ENCODE measurements at places on chromosomes 16 and 17. TPM values are rescaled to one million over a fixed set of nuclear protein-coding genes. Genes with fewer than 3 reads are reported as not detected.

The CCDC40 gene
- polyA plus RNA-seq = not detected

The CD7 gene
- not detected for polyA plus RNA-seq

The CDRT15 gene
- 0.29 TPM for polyA plus RNA-seq

The TBC1D3L gene
- polyA plus RNA-seq = 3.2 TPM

The BCO1 gene
- polyA plus RNA-seq = not detected

The ELMO3 gene
- polyA plus RNA-seq = 0.68 TPM

The GINS3 gene
- 12.8 TPM for polyA plus RNA-seq

The PPY gene
- polyA plus RNA-seq = not detected

The TUBG2 gene
- polyA plus RNA-seq = 10.1 TPM

The TBC1D26 gene
- not detected for polyA plus RNA-seq

The GSE1 gene
- 17.3 TPM for polyA plus RNA-seq

The CDR2 gene
- 14.1 TPM for polyA plus RNA-seq

The ZSCAN10 gene
- polyA plus RNA-seq = not detected

The SNF8 gene
- polyA plus RNA-seq = 201 TPM

The PRAC1 gene
- not detected for polyA plus RNA-seq

The TNFRSF13B gene
- 122 TPM for polyA plus RNA-seq

The CPNE7 gene
- 19.7 TPM for polyA plus RNA-seq

The KRTAP4-3 gene
- polyA plus RNA-seq = not detected

The ADORA2B gene
- 0.42 TPM for polyA plus RNA-seq

The SLC12A3 gene
- polyA plus RNA-seq = 2.8 TPM

The CASKIN1 gene
- polyA plus RNA-seq = not detected

The ARHGAP23 gene
- 0.75 TPM for polyA plus RNA-seq

The YPEL3 gene
- polyA plus RNA-seq = 13.6 TPM

The ARL6IP1 gene
- polyA plus RNA-seq = 277 TPM

The RGS11 gene
- polyA plus RNA-seq = not detected

The GLYR1 gene
- 68.9 TPM for polyA plus RNA-seq

The ITGAX gene
- 2.0 TPM for polyA plus RNA-seq

The HOXB8 gene
- polyA plus RNA-seq = not detected

The SRCIN1 gene
- 0.02 TPM for polyA plus RNA-seq

The CLEC19A gene
- polyA plus RNA-seq = not detected

The CD300H gene
- not detected for polyA plus RNA-seq

The MFAP4 gene
- 0.09 TPM for polyA plus RNA-seq

The NOMO2 gene
- polyA plus RNA-seq = 106 TPM

Data from GM12878 (cell line).